ENCODE measurements at places on chromosomes 2 and 18. TPM values are rescaled to one million over a fixed set of nuclear protein-coding genes. Genes with fewer than 3 reads are reported as not detected.

DNA sequence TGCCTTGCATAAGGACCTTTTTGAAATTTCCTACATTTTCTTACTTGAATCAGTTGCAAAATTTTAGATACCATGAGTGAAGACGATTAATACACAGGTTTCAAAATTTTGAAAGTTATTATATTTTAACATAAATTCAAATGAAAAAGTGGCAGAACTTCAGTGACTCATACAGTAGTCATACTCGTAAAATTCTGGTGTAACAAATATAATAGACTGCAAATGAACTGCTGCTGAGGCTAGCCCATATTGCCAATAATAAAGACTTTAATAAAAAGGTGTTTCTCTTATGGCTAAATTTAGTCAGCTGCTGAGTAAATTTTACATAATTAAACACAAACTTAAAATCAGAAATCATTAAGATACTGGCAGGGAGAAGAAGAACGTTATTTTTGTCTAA, 36.9 kb downstream of the MSH6 start:
- no peak for DNase-seq
- H3K27ac ChIP-seq, result no peak overlapping the region
- no peaks in the 10 kb centered on the region for H3K4me1 ChIP-seq

SLC5A7 gene
- not detected for total RNA-seq

DNA sequence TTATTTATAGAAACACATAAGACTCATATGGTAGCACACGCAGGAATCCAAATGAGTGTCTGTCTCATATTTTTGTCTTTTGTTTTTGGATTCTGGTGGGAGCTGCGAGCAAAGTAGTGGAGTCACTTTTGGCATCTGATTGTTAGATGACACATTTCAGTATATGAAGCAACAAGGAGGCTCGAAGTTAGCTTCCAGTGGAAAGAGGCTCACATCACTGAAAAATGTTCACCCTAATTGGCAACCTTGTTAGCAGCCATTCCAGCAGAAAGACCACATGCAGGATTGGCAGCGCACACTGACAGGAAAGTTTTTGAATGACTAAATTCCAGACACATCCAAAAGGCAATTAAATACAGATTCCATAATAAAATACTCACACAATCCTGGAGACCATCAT, 87.4 kb downstream of the MYT1L start:
- H3K36me3 ChIP-seq, result no peaks in the 10 kb centered on the region
- H3K4me3 ChIP-seq, result no peak overlapping the region
- no peak for DNase-seq

GRCh38 chr18:25146512-25146910, 205.5 kb downstream of the ZNF521 start:
- no peaks in the 10 kb centered on the region for H3K36me3 ChIP-seq
- H3K27ac ChIP-seq, result no peak overlapping the region
- no peak overlapping the region for H3K4me3 ChIP-seq
- H3K4me1 ChIP-seq, result no peaks in the 10 kb centered on the region
- no peak for DNase-seq

SERPINB11 gene
- not detected for total RNA-seq

DNA sequence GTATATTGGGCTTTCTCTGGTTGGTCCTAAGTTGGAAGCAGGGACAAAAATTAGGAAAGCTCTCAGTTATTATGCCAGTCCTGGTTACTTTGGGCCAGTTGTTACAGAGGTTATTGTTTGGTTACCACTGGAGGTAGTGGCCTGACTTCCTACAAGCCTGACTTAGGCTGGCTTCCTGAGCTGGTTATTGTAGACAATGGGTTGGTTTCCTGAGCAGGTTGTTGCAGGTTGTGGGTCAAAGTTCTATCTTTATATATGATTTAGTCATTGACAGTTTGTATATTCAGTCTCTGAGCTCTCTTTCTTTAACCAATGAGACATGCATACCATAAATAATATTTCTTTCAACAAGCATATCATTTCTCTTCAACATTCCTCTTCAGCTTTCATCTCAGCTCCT, 58.7 kb upstream of the RPE start:
- H3K27ac ChIP-seq, result no peak overlapping the region
- no peak for DNase-seq
- no peak overlapping the region for H3K4me3 ChIP-seq
- H3K4me1 ChIP-seq, result no peaks in the 10 kb centered on the region

- no peaks in the 10 kb centered on the region for H3K27me3 ChIP-seq
- H3K4me3 ChIP-seq, result peak overlapping the region; percentile 85
- peak overlapping the region; percentile 54 for H3K27ac ChIP-seq
Observed at GRCh38 chr2:240569523-240569997, 1.3 kb downstream of the RNPEPL1 start.

DNA sequence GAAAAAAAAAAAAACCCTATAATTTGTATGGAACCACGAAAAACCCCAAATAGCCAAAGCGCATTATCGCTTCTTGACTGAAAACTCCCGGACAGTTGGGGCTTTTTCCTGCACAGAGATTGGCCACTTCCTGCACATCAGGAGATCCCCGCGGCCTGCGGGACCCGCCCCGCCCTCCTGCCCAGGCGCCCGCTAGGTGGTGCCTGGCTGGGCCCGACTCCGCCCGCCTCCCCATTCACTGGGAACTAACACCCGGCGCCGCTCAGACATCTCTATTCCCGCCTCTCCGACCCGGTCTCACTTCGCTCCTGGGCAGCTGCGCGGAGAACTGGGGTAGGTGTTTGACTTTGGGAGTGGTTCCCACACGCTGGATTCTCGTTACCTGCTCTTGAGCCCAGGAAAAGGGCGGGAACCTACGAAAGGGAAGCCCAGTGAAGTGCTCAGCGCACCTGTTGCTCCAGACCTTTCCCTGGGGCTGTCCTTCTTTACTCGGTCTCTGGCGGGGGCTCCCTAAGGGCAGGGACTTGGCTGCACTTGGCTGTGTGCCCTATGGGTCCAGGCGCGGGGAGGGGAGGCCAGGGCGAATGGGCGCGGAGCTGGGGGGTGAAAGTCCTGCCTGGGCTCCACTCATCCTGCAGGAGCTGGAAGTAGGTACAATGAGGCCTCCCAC, at the start of gene HMSD:
HMSD (plus strand) TSS at position 234 of the 670 bp plus-strand sequence. CDS start 4,155 bp downstream, outside the sequence.
- DNase-seq, result no peak
- H3K27ac ChIP-seq, result no peak within 1 kb of the TSS
- H3K27me3 ChIP-seq, result no peaks in the 10 kb centered on the region

GRCh38 chr2:110994250-110994961, 126.3 kb upstream of the BCL2L11 start:
- no peak overlapping the region for H3K4me3 ChIP-seq
- no peak for DNase-seq
- no peaks in the 10 kb centered on the region for H3K27me3 ChIP-seq
- no peak overlapping the region for H3K27ac ChIP-seq
- H3K4me1 ChIP-seq, result peaks cover 16% of the 10 kb centered on the region

- no peak within 1 kb of the TSS for H3K4me3 ChIP-seq
- no peak for DNase-seq
- H3K27ac ChIP-seq, result no peak within 1 kb of the TSS
- no peaks in the 10 kb centered on the region for H3K27me3 ChIP-seq
Observed at GRCh38 chr2:164954954-164955701, at the start of gene SLC38A11. Gene SLC38A11 (minus strand): TSS chr2:164955525. CDS start chr2:164955247, 278 bp downstream.

GRCh38 chr2:168157926-168158325, 89.5 kb downstream of the STK39 start:
- no peak for DNase-seq
- no peak overlapping the region for H3K4me3 ChIP-seq
- H3K36me3 ChIP-seq, result no peaks in the 10 kb centered on the region
- no peaks in the 10 kb centered on the region for H3K27me3 ChIP-seq

- H3K4me3 ChIP-seq, result no peak overlapping the region
- no peak for DNase-seq
Observed at GRCh38 chr2:240629968-240630770, 4.9 kb downstream of the GPR35 start.

DNA sequence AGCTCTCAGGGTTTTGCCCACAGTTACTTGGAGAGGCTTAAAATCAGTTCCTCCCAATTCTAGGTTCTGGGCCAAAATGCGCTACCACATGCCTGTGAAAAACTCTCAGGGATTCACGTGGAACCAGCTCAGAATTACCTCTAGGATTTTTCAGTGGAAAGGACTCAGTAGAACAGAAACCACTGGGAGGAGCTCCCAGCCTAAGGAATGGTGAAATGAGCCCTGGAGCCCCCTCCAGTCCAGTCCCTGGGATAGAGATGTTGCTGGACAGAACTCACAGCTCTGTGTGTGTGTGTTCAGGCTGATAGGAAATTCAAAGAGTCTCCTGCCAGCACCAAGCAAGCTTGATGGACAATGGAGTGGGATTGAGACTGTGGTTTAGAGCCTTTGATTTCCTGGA, 21.1 kb upstream of the SLC9A4 start:
- no peaks in the 10 kb centered on the region for H3K36me3 ChIP-seq
- H3K27me3 ChIP-seq, result no peaks in the 10 kb centered on the region
- no peak for DNase-seq
- H3K4me3 ChIP-seq, result no peak overlapping the region
- no peaks in the 10 kb centered on the region for H3K4me1 ChIP-seq

GRCh38 chr2:229927817-229928321, 5.6 kb downstream of the FBXO36 start:
- H3K4me1 ChIP-seq, result peaks cover 5% of the 10 kb centered on the region
- no peaks in the 10 kb centered on the region for H3K36me3 ChIP-seq
- no peak overlapping the region for H3K4me3 ChIP-seq
- no peak for DNase-seq

Measured in CD8-positive, alpha-beta memory T cell (primary cell).